Upper lobe of right lung (tissue), 1 donor: ENCODE measurements at places on chromosomes 4 and X.

DNA sequence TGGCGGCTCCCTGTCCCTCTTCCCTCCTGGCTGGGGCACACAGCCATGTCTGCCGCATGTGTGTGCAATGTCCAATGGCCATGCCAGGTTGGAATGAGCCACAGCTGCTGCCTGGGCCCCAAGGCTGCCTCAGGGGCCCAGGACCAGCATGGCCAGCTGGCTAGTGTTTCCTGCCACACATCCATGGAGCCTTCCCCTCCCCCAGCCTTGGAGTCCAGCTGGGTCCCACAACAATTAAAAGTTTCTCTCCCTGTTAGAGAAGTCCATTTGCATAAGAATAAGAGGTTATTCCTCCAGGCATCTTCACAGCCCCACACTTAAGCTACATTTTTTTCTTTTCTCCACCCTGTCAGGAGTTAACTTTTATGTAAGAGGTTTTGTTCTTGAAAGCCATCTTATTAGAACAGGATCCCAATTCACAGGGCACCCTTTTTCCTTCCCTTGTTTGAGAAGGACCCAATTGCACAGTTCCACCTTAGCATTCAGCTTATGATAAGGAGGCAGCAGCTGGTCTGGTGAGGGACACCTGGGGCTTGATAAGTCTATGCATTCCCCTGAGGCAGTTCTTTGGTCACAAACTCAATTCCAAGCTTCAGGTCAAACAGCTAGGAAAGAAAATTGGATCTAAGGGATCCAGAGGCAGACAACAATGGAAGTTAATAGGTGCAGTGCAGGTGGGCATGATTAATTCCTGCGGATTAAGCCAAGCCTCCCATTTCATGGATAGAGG is 963.3 kb upstream of the GRIA3 start:
- DNase-seq, result no peak

GRCh38 chr4:44674471-44674870 is 3.7 kb upstream of the GUF1 start:
- DNase-seq, result no peak

DNA sequence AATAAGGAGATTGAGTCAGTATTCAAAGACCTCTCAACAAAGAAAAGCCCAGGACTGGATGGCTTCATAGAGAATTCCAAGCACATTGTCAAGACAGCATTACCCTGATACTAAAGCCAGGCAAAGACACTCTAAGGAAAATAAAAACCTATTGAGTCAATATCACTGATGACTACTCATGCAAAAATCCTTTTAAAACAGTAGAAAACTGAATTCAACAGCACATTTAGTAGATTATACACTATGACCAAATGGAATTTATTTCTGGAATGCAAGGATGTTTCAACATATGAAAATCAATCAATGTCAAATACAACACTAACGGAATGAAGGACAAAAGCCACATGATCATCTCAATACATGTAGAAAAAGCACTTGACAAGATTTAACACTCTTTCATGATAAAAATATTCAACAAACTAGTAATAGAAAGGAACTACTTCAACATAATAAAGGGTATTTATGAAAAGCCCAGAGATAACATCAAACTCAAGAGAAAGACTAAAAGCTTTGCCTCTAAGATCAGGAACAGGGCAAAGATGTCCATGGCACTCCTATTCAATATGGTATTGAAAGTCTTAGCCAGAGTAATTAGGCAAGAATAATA is 633.3 kb downstream of the ANKRD50 start:
- no peak for DNase-seq

GRCh38 chr4:150710770-150711375 is 128.9 kb downstream of the MAB21L2 start:
- DNase-seq, result no peak

DNA sequence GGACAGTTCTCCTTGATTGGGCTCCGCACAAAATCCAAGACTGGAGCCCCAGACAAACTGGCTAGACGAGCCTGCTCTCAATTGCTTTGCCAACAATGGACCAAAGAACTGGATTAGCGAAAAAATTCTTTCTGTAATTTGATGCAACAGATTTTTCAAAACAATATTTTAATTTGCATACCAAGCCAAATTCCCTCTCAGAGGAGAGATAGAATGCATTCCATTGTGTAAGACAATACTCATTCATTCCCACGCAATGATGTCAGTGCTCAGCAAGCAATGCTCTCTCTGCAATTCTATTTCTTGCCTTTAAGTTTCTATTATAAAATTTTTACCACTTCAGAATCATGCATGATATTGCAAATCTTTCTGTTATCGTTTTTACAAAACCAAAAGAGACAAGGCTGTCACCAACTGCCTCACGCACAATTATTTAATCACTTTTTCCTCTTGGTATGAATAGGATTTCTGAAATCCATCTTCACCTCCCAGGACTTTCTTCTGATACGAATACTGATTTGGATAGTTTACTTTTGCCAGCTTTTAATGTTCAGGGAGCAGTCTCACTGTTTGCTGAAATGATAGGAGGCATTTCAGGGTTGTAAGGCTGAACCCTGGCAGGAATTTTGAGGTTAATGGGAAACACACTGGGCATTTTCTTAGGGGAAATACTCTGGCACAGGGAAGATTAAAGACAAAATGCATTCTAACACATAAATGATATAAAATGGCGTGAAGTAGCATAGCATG is 46.1 kb upstream of the HCCS start:
- no peak for DNase-seq

DNA sequence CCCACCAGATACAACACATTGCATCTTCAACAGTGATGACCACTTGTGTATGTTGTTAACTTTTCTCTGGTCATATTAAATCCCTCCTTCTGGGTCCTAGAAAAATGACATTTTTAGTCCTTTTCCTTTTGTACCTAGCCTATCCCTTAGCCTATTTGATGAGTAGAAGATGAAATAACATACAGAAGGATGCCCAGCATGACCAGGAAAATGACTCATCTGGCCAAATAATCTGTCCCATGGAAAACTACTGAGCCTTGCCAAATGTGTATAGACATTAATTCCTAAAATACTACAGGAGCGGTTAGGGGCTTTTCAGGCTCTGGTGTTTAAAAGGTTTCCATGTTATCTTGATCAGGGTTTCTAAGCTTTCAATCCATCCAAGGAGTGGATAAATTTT is 129.0 kb upstream of the KCNIP4 start:
- DNase-seq, result no peak

DNA sequence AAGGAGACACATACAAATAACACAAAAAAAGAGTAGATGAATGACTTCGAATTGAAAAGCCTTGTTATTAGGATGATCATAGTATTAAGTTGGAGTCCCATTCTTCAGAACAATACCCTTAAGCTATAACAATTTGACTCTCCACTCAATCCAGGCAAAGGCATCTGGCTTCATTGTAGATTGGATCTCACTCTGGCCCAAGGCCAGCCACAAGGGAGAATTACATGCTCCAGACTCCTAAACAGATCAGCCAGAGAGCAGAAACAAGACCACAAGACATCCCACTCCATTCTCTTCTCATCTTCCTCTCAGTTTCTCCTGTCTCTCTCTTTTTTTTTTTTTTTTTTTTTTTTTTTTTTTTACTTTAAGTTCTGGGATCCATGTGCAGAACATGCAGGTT is 213.9 kb downstream of the DHX15 start:
- no peak for DNase-seq

DNA sequence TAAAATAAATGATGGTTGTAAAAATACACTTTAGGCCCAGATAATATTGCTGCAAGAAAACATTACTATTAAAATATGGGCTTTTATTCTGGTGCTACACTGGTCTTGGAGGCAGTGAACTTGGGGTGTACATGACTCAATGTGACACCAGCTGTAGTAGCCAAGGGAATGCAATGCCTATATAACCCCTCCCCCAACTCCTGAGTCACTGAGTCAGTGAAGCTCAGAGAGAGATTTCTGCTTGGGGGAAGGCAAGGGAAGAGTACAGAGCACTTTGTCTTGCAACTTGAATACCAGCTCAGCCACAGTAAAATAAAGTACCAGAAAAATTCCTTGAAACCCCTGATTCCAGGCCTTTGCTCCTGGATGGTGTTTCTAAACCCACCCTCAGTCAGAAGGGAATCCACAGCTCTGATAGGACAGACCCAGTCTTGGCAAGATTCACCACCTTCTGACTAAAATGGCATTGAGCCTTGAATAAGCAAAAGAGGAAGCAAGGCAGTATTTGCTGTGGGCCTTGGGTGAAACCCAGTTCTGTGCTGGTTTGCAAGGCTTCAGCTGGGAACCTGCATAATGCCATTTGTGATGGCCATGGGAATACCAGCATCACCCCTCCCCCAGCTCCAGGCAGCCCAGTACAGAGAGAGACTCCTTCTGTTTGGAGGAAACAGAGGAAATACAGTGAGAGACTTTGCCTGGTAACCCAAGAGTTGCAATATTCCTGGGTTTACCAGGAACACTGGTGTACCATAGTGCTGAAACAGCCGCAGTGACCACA is 209.9 kb downstream of the IQCM start:
- DNase-seq, result no peak

GRCh38 chr4:100034023-100034664 is 84.1 kb upstream of the H2AZ1 start:
- no peak for DNase-seq
